G401 (cell line): ENCODE measurements at places on chromosomes 11 and 22. TPM values are rescaled to one million over a fixed set of nuclear protein-coding genes. Genes with fewer than 3 reads are reported as not detected.

The RASL10A gene
- 3.0 and 9.6 TPM in 2 replicates for total RNA-seq

The APOA5 gene
- not detected in 2 replicates for total RNA-seq

The APOL3 gene
- total RNA-seq, result not detected in 2 replicates

The FBLN1 gene
- total RNA-seq, result 97.6 and 128 TPM in 2 replicates

The OR56B1 gene
- not detected in 2 replicates for total RNA-seq

The LRRN4CL gene
- total RNA-seq, result 0.07 and 0.12 TPM in 2 replicates

The APOBEC3B gene
- total RNA-seq, result 6.4 and 8.9 TPM in 2 replicates

The DEUP1 gene
- not detected in 2 replicates for total RNA-seq

The PNPLA3 gene
- total RNA-seq, result 3.8 and 6.5 TPM in 2 replicates

The TENM4 gene
- 18.6 and 18.7 TPM in 2 replicates for total RNA-seq

The AGBL2 gene
- total RNA-seq, result not detected in 2 replicates

The ABCG4 gene
- total RNA-seq, result 0.06 and 1.7 TPM in 2 replicates
